Stimulated activated CD4-positive, alpha-beta T cell treated with anti-CD3 and anti-CD28 coated beads, Interleukin-12 subunit alpha, Interleukin-12 subunit beta, amount 100 ng/mL, for 48 hours (primary cell): ENCODE measurements at places on chromosomes 12 and 14.
A peak's percentile ranks its signal among the peaks of the same experiment; 100 is the strongest.

DNA sequence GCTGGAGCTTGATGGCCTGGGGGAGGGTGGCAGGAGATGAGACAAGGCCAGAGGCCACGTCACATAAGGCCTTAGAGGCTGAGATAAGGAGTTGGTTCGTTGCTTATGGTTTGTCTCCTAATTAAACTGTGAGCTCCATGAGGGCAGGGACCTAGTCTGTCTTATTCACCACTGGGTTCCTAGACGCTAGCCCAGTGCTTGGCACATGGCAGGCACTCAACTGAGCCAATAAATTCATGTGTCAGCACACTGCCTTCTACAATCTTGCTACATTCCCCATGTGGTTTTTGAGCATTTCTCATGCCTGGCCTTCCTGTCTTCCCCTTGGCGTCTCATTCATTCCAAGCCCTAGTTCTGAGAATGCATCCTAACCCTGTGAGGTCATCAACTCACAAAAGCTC, 92.5 kb upstream of the MED13L start:
- no peak for DNase-seq

GRCh38 chr12:88931598-88931997, 351.3 kb upstream of the KITLG start:
- DNase-seq: no peak

DNA sequence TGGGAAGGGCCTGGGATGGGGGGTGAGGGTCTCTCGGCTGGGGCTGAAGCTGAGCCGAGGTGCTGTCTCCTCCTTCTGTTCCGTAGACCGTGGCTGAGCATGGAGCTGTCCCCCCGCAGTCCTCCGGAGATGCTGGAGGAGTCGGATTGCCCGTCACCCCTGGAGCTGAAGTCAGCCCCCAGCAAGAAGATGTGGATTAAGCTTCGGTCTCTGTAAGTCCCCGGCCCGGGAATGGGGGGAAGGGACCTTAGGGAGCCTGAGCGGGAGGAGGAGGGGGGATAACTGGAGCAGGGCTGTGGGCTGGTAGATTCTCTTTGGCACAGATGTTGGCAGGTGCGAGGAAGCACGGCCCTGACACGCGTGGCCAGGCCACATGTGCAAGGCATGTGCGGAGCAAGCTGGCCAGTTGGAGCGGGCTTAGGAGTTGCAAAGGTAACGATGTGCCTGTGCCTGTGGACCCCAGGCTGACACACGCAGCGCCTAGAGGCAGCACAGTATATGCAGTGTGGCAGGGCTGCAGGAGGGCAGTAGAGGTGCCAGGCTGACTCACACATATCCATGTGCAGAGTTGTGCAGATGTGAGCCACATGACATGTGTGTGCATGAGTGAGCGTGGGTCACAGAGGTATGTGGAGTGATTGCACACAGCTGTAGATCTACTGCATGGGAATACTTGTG, 512 bp downstream of the PDE1B start:
- DNase-seq: peak; percentile 44

- no peak for DNase-seq
Measured at GRCh38 chr14:90990141-90990540, 70.3 kb downstream of the RPS6KA5 start.

GRCh38 chr12:132907216-132907615, 19.8 kb upstream of the CHFR start:
- DNase-seq: no peak

- DNase-seq: no peak
Measured at GRCh38 chr12:12784911-12785814, at the start of gene APOLD1. APOLD1 (plus strand) TSS chr12:12785659; CDS start chr12:12785692, 33 bp downstream.

GRCh38 chr14:57575482-57575881, 81.8 kb upstream of the CCDC198 start:
- DNase-seq: no peak
